ENCODE measurements at places on chromosomes 4 and X.

DNA sequence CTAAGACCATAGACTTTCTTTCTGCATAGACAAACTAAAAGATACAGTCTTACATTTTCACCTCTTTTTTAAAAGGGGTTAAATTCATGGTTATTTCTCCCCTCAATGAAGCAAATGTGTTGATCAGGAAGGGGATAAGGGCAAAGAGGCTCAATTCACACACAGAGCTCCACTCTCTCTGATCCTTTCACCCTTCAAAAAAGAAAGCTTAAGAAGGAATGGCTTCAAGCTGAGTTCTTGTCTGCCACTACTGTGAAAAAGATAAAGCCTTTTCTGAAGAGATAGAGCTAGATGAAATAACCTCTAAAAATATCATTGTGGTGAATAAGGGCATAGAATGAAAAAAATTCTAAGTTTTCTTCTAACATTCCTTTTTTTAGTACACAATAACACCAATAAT, 28.3 kb downstream of the SEPSECS start:
- no peak for DNase-seq

DNA sequence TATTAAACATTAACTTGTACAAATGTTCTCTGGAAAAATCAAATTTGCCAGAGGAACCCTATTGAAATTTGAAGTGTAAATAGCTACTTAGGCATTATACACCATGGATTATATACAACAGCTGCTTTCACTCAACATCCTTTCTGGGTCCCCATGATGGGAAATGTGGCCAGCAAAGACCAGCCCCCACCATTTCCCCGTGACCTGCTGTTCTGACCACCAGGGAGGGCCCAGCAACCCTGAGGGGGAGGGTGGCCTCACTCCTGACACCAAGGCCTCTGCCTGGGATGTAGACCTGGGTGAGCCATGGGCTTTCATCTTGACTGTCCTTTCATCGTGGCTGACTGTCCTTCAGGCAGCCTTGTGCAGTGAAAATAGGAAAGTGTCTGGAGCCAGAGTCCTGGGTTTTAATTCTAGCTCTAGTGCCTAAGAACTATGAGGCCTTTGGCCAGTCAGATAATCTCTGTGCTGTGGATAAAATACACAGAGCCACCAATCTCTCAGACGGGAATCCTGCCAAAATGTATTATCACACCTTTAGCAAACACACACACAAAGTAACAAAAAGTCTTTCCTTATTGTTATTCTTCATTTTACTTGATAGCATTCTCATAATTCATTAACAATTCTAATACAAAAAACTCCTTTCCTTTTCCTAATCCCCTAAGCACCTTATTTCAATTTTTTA, 45.1 kb downstream of the NR3C2 start:
- DNase-seq = no peak

GRCh38 chrX:119643696-119644095, 37.5 kb upstream of the NKRF start:
- DNase-seq = no peak

- no peak for DNase-seq
These were observed 740.9 kb downstream of the ARAP2 start for GRCh38 chr4:35503435-35503834.

GRCh38 chr4:164621886-164622521, 131.9 kb upstream of the SMIM31 start:
- no peak for DNase-seq

DNA sequence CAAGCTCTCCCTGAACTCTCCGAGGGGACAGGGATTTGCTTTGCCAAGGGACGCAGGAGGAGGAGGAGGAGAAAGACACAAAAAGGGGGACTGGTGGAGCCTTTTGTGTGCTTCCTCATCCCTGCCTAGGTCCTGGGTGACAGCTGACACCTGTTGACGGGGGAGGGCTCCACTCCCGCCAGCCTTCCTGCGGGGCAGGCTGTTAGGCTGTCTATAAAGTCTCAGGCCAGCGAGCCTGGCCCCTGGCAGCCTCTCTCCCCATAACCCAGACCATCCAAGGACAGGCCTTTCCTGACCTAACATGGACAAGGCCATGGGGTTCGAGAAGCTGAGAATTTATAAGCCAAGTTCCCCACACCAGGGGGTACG, 832 bp upstream of the EVC2 start:
- DNase-seq = no peak

- DNase-seq = no peak
These were observed 81.2 kb upstream of the PRSS48 start for GRCh38 chr4:151195801-151196200.

GRCh38 chrX:129678614-129679195, 23.9 kb upstream of the APLN start:
- DNase-seq = no peak

- DNase-seq = no peak
These were observed 4.7 kb upstream of the ASMT start for GRCh38 chrX:1610166-1610565.

DNA sequence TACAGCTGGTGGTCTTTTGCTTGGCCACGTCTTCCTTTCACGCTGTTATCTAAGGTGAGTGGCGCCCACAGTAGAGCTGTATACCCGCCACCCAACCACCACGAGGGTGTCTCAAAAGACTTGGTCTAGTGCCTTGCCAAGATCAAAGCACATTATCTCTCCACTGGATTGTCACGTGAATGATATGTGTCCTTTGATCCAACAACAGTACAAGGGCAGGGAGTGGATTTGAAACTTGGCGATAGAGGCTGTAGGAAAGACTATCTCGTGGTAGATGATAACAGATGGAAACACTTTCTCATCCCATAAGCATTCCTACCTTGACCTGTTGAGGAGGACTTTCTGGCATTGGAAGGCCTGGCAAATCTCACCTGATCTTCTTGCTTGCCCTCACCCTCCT, 37.7 kb upstream of the BCLAF3 start:
- DNase-seq = no peak

- DNase-seq = no peak
These were observed 146.5 kb downstream of the NDST3 start for GRCh38 chr4:118180776-118181175.

DNA sequence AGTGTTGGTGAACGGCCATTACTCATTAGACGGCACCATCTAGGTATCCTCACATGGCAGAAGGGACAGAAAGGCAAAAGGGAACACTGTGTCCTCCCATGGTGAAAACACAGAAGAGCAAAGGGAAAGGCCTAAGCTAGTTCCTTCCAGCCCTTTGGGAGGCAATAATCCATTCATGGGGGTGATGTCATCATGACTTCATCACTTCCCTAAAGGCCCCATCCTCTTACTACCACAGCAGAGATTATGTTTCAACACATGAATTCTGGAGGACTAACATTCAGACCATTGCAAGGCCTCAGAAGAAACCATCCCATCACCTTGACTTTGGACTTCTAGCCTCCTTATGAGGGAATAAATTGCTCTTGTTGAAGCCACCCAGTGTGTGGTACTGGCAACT, 238.2 kb downstream of the MGST2 start:
- no peak for DNase-seq

- no peak for DNase-seq
These were observed 32.8 kb downstream of the ACOX3 start for GRCh38 chr4:8407756-8408155.

All from anterior cingulate cortex (tissue), 58 donors.